ENCODE measurements at places on chromosomes 5 and 9.

DNA sequence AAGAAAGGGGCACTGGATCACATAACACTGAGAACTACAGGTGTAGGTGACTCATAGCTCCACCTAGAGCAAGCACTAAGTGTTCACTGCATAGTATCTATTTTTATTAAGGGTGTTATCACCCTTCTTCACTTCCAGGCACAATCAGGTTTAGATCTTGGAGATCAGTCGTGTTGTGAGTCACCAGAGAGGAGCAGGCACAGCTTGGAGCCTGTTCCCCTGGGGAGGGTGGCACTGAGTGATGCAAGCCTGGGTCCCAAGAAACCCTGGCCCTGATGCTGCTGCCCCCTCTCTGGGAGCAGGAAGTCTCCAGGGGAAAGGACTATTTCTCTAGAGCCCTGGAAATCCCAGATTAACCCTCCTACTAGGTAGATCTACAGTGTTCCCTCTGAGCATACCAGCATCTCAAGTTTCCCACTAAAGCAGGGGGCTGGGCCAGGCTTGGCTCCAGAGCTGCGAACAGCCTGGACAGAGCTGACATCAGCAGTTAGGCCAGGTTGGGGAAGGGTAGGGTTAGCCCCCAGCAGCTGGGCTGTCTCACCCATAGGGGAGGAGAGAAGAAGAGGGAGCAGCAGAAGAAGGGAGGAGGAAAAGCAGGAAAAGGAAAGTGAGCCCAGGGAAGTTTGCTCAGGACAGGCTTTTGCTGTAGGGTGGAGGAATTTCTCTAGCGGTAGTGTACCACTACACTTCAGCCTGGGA lies 28.1 kb upstream of the SPINK4 start:
- DNase-seq, result no peak

DNA sequence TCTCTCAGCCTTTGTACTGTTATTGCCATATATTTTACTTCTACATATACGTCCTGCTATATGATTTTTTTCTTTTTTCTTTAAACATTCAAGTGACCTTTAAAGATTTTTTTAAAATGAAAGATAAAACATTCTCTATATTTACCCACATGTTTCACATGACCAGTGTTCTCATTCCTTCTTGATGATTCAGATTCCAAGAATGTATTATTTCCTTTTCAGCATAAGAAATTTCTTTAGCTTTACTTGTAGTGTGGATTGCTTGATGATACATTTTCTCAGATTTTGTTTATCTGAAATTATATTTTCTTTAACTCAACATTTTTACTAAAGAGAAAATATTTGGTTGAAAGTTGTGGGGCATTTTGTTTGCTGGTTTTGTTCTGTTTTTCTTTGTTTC lies 792.1 kb downstream of the BRINP1 start:
- no peak for DNase-seq

DNA sequence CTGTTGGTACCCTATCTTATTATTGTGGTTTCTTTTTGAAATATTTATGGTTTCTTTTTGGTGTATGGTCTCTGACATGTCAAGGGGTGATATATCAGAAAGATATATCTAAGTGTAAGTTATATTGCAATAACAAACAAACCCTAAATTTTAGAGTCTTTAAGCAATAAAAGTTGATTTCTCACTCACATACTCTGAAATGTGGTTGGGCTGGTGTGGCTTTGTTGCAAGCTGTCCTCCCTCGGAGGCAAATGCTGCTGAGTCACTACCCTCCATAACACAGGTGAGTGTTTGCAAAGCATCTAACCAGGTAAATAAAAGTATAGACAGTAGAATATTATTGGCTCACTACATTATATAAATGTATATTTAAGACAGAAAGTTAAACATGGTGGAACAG lies 253.2 kb downstream of the CDH18 start:
- no peak for DNase-seq

- no peak for DNase-seq
Observed at GRCh38 chr9:8337834-8338766, 538.5 kb upstream of the DMAC1 start.

DNA sequence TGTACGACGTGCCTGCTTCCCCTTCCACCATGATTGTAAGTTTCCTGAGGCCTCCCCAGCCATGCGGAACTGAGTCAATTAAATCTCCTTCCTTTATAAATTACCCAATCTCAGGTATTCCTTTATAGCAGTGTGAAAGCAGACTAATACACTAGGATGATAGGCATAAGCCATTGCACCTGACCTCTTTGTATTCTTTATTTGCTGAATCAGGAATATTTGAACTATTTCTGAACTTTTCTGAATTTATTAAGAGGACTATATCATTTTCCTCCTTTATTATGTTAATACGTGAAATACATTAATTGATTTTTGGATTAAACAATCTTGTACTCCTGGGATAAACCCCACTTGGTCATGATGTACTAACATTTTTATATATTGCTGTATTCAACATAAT lies 28.2 kb upstream of the NR4A3 start:
- DNase-seq, result no peak

DNA sequence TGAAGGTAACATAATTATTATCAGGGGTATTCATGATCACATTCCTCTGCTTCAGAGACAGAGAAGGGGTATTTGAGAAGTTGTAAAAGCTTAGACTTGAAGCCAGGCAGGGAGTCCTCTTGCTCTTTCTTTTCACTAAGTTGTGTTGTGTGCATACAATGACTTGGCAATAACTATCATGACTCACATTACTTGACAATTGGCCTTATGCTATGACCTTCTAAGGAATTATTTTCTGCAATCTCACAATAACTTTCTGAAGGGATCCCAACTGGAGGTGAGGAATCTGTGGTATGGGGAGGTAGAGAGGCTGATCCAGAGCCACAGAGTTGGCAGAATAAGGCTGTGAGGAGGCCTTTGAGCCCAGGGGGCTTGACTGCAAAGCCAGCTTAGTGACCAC lies 622.3 kb downstream of the MTRR start:
- no peak for DNase-seq

GRCh38 chr9:127664324-127664677 lies 42.5 kb upstream of the CFAP157 start:
- no peak for DNase-seq

- DNase-seq, result no peak
Observed at GRCh38 chr5:114858665-114859437, 310.9 kb downstream of the TRIM36 start.

DNA sequence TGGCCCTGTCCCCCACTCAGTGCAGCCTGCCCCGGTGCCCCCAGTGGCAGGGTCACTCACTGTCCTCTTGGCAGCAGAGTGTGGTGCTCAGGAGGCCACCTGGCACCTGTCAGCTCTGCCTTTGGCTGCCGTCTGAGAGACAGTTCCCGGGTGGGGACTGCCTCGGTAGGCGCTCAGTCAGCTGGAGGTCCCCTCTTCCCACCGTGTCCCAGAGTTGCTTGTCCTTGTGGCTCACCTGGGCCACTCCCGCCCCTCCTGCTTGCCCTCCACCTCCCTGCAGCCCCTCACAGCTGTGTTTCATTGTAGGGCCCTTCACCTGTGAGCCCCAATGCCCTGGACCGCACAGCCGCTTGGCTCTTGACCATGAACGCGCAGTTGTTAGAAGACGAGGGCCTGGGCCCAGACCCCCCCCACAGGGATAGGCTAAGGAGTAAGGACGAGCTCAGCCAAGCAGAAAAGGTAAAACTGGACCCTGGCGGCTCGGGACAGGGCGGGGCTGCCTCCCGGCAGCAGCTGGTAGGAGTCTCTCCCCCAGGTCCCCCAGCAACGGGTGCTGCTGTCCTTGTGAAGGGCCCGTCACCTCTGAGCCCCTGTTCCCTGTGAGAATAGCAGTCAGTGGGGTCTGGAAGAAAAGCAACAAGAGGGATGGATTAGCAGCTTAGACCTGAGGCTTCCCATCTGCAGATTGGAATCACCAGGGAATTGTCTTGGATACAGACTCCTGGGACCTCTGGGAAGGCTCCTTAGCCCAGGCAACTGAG lies 122.7 kb downstream of the DAB2IP start:
- DNase-seq, result no peak

DNA sequence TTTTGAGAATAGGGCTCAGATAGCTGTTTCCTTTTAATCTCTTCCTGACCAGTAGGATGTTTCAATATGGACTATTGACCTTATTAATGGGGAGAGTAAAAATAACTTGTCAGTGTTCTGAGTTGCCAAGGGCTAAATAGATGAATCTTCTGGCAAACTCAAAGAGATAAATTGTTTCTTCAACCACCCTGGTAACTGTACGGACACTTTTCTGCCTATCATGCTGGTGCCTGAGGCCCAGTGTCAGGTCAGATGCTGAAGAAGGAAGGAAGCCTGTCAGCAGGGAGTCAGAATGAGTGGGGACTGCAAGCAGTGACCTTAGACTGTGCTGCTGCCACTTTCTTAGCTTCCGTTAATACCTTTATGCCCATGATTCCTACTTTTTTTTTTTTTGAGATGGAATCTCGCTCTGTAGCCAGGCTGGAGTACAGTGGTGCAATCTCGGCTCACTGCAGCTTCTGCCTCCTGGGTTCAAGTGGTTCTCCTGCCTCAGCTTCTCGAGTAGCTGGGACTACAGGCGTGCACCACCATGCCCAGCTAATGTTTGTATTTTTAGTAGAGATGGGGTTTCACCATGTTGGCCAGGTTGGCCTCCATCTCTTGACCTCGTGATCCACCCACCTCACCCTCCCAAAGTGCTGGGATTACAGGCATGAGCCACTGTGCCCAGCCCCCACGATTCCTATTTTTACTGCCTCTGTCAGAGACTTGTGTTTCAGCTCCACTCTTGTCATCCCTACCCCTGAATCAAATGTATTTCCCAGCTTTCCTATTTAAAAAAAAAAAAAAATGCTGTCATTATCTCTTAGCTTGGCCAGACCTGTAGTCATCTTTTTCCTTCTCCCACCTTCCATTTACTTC lies 33.7 kb downstream of the TGFBR1 start:
- DNase-seq, result no peak

DNA sequence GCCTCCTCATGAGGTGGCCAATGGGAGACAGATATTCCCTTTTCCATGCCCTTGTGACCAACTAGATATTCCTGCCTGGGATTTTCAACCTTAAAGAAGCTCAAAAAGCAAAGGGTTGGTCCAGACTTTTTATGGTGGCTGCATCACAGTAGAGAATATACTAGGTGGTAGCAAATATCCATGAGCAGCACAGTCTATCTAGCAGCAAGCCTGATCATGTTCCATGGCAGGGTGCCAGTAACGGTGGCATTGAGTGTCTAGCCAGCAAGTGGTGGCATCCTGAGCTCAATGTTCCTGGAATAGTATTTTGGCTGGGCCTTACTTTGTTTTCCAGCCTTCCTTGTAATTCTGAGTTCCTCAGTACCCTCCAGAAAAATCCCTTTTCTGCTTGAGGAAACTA lies 25.8 kb downstream of the CDC25C start:
- DNase-seq, result no peak

GRCh38 chr5:40033009-40033408 lies 608.2 kb upstream of the DAB2 start:
- DNase-seq, result no peak

- DNase-seq, result no peak
Observed at GRCh38 chr5:151295138-151295537, 8.4 kb downstream of the SLC36A3 start.

- DNase-seq, result no peak
Observed at GRCh38 chr5:163846512-163846911, 341.1 kb downstream of the MAT2B start.

GRCh38 chr5:164472165-164472564 lies 966.7 kb downstream of the MAT2B start:
- no peak for DNase-seq

DNA sequence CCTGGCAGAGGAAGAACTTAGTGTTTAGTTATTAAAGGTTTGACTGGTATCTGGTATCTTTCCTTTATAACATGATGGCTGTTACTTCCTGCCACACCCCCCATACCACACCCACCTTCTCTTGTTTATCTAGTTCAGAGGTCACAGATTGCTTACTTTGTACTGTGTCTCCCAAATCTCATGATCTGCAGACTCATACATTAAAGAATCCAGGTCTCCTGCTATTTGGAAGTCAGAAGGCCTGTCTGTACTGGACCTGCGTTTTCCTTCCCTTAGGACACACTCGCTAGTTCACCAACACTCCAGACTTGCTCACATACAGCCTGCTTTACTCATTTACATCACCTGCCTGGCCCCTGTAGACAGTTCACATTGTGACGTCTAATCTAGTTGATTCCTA lies 39.3 kb downstream of the NUDT12 start:
- DNase-seq, result no peak

DNA sequence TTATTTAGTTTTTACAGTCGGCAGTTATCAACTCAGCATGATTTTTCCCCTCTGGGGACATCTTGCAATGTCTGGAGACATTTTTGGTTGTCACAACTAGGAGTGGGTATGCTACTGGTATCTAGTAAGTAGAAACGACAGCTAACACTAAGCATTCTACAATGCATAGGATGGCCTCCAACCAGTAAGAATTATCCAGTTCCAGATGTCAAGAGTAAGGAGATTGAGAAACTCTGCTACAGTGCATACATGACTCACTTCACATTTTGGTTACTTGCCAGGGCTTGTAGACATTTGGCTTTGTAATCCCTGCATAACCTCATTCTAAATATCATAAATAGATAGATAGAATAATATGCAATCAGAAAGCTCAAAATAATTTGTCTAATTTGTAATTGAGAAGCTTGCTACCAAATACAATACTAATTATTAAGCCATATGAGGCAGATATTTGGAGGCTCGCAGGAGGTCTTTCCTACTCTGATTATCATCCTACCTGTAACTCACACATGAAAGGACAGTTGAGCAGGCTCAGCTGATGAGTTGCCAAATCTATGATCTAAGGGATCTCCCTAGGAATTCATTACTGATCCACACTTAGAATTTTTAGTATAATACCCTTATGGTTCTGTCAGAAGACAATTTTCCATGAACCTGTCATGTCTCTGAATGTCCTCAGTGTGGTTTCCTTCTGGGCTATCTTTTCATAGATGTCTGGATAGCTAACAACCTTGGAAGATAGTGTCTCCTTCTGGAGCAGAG lies 346.9 kb upstream of the TLE4 start:
- no peak for DNase-seq

GRCh38 chr9:34963552-34963951 lies 5.5 kb downstream of the PHF24 start:
- DNase-seq, result no peak

- DNase-seq, result no peak
Observed at GRCh38 chr5:177134697-177135225, 1.2 kb downstream of the NSD1 start.

DNA sequence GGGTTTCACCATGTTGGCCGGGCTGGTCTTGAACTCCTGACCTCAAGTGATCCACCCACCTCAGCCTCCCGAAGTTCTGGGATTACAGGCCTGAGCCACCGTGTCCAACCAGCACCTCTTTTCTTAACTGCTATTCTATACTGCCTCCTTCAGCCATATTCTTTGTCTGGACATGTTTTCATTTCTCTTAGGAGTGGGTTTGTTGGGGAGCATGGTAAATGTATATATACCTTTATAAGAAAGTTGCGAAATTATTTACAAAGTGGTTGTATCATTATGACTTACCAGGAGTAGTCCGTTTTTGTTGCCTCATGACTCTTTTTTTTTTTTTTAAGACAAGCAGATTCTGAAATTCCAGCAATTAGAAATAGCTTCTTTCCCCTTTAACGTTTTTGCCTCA lies 38.7 kb downstream of the CDC42SE2 start:
- DNase-seq, result no peak

DNA sequence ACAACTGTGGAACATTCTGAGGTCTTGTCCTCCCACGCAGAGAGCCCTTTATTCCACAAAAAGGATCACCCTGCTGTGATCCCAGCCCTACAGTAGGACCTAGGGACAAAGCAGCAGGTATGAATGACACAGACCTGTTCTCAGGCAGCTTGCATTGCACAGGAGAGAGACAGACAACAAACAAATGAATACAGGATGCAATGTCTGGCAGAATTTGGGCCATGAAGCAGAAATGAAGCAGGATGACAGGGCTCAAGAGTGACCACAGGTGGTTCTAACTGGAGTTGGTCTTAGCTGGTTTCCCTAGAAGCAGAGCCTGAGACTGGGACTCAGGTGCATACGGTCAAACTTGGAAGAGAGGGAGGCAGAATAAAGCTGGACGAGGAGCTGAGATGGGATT lies 388.8 kb downstream of the CDK5RAP2 start:
- DNase-seq, result no peak
